ENCODE measurements at places on chromosomes 7 and 10.

DNA sequence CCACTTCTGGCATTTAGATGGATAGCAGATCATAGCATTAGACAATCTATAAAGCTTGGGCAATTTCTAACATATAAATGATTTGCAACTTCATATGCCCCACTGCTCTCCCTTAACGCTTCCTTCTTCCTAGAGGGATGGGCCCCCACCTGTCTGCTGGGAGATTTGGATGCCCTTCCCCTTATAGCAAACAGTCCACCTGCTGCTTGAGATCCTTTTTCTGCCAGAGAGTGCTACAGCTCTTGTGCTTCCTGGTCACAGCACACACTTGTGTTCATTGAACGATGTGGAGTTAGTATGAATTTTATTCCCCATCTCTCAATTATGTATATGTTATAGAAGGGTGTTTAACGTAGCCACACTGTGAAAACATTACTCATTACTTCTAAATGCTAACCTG lies 10.4 kb upstream of the PCGF5 start:
- no peak for DNase-seq

DNA sequence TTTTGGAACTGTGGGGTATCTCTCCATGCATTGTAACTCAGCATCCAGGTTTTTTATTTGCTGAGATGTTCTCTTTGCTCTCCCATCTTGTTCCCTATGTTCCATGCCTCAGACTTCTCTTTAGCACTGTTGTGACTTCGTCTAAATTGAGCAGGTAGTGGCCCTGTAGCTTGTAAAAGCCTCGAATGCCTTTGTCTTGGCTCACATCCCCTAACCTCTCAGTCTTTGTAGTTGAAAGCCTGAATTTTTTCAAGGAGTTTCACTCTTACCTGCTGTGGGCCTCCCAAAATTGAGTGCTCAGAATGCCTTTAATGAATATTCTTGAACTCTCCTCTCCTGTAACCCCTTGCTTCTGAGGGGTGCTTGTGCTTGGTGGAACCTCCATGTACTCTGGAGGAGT lies 1137.3 kb downstream of the REEP3 start:
- DNase-seq = no peak

- DNase-seq = no peak
These were observed 7.1 kb upstream of the ZMIZ1 start for GRCh38 chr10:79061441-79062315.

DNA sequence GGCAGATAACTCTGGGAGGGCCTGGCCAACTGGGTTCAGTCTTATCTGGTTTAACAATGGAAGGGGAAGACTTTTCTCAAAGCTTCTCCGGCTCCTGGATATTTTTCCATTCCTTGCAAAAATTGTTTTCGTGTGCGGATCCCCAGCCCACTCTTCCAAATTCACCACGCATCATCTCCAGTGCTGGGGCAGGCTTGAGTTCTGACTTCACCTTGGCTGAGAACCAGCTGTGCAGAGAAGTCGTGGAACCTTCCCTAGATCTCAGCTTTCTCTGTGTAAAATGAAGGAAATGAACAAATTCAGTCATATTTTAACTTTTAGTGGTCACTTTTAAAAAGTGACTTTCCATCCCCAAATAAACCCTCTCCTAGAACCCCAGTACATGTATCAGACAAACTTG lies 297.0 kb downstream of the TCF7L2 start:
- no peak for DNase-seq

GRCh38 chr10:86609920-86610319 lies 44.4 kb upstream of the OPN4 start:
- no peak for DNase-seq

GRCh38 chr10:118874171-118874570 lies 119.4 kb upstream of the CACUL1 start:
- DNase-seq = no peak

DNA sequence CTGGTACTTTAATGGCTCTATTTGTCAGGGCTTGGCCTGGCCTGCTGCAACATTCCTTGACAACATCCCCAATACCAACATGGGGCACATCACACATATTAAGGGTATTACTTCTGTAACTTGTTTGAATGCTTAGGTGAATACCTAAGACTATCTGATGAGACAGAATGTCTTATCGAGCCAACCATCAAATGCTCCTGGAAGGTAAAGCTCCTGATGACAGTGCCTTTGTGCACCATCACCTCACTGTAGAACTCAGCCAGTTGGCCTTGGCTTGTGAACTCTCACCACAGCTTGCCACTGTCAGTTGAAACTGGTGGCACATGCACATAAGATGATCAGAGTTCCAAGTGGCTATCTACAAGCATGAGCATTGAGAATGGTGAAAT lies 3.7 kb upstream of the MYO1G start:
- DNase-seq = peak; percentile 21

- no peak for DNase-seq
These were observed 203.7 kb downstream of the ARHGAP21 start for GRCh38 chr10:24519950-24520349.

DNA sequence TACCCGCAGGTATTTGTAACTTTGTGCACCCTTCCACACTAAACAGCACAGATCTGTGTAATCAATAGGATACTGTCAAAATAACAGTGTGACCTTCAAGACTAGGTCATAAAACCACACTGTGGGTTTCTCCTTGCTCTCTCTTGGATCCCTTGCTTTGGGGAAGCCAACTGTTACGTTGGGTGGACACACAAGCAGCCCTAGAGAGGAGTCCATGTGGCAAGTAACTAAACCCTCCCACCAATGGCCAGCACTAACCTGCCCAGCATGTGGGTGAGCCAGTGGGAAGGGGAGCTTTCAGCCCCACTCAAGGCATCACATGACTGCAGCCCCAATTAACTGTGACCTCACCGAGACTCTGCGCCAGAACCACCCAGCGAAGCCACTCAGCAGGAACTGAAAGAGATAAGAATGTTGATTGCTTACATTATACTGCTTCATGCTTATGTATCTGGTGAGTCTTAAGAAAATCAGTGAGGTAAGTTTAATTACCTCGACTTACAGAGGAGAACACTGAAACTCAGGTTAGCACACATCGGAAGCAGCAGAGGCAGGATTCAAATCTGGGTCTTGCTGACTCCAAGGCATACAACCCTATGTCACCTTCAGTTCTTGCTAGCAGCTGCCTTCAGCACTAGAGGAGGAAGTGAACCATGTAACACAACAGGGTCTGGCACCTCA lies 9.4 kb upstream of the ZC3HAV1 start:
- DNase-seq = peak; percentile 77

GRCh38 chr7:153902862-153903261 lies 149.3 kb upstream of the DPP6 start:
- no peak for DNase-seq

GRCh38 chr7:143391462-143392404 lies 10.6 kb downstream of the ZYX start:
- no peak for DNase-seq

DNA sequence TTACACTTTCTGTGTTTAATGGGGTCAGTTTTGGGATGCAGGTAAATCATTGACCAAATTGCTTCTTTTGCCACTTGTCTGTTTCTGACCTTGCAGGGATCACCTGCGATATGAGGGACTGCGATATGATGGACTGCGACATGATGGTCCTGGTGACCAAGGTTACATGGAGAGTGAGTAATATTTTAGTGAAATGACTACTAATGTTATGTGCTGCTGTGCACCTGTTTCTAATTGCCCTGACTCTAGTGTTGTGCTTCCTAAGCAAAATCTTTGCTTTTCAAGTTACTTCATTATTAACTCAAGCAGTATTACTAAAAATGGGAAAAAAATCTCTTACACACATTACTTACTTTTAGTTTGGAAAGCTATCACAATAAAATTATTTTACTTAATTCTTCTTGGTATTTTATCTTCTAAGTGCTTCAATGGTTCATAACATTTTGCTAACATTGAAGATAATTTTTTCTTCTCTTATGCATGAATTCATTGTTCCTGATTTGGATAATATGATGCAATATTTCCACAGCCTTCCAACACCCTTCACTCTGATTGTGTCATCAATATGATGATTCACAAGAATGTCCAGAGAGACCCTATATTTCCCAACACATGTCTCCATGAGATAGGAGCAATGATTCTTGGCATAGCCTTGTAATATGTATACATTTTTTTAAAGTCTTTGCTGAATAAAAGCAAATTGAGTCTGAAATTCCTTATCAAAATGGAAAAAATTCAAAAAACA lies 306.2 kb upstream of the AKR1E2 start:
- DNase-seq = peak; percentile 35

DNA sequence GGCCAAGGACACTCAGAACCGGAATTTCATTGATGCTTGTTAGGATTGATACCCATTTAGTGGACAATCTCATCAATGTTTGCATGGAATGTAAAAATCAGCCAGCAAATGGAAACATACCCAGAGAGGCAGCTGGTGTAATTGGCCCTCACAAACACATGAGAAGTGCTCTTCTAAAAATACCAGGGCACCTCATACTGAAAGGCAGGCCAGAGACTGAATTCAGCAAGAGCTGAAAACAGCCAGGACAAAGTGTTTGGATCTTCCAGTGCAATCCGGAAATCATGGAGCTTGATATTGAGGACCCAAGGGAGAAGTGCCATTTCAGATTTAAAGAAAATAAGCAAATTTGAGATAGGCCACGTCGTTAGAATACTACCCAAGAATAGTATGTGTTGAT lies 498.6 kb downstream of the GALNT17 start:
- DNase-seq = no peak

- no peak for DNase-seq
These were observed 144.3 kb upstream of the ZMIZ1 start for GRCh38 chr10:78924319-78925003.

GRCh38 chr10:6743291-6743849 lies 163.3 kb upstream of the PRKCQ start:
- no peak for DNase-seq

DNA sequence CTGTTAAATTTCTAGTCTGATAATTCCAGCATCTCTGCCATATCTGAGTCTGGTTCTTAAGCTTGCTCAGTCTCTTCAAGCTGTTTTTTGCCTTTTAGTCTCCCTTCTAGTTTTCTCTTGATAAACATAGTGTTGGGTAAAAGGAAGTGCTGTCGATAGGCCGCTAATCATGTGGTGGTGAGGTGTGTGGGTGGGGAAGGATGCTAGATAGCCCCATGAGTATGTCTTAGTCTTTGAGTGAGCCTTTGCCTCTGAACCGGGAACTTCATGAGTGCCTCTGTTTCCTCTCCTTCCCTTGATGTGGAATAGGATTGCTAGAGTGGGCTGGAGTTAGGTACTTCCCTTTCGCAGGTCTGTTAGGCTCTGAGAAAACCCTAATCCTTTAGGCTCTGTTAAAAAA lies 441.8 kb downstream of the INHBA start:
- no peak for DNase-seq

DNA sequence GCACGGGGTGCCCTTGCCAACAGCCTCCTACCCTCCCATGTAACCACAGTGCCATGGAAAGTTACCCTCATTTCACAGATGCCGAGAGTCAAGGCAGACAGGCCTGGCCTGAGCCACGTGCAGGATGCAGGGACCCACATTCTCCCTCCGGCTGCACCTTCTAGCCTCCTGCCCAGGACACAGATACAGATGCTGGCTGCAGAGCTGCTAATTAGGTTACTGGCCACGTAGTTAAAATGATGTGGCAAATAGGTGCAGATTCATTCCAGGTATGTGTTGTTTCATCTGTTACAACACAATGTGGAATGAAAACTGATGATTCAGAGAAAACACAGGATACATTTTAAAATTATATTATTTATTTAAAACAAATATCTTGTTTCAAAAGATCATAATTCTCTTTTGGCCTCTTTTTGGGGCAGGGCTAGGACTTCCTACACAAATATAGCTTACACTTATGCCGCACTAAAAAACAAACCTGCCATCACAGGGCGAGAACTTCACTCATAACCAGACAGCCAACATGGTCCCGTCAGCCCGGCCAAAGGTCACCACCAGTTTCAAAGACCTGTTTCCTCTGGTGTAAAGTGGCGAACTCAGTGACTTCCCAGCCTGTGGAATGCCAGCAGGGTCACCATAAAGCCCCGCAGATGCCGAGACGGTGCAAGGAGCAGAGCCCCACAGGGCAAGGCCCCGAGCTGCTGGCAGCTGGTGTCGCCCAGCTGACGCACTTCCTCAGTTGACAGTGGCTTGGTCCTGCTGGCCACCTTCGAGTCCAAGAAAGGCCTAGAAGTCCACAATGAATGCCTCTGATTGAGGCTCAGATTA lies 83.5 kb downstream of the TNS3 start:
- no peak for DNase-seq

- DNase-seq = no peak
These were observed 272.3 kb downstream of the ELFN1 start for GRCh38 chr7:1942243-1942940.

DNA sequence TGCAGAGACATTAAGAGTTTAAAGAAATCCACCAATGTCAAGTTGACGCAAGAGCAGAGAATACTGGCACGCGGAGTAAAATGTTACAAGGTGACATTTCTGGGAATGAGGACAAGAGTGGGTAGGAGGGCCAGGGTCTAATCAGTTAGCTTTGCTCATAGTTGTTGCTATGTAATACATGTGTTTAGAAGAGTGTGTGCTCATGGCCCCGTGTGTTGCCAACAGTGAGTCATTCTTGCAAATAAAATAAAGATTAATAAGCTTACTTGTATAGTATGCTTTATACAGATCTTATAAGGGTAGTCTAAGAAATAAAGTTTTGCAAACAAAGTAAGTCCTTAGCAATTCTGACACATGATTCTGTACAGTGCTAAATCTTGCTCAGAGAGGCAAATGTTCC lies 64.5 kb downstream of the DNMBP start:
- no peak for DNase-seq

DNA sequence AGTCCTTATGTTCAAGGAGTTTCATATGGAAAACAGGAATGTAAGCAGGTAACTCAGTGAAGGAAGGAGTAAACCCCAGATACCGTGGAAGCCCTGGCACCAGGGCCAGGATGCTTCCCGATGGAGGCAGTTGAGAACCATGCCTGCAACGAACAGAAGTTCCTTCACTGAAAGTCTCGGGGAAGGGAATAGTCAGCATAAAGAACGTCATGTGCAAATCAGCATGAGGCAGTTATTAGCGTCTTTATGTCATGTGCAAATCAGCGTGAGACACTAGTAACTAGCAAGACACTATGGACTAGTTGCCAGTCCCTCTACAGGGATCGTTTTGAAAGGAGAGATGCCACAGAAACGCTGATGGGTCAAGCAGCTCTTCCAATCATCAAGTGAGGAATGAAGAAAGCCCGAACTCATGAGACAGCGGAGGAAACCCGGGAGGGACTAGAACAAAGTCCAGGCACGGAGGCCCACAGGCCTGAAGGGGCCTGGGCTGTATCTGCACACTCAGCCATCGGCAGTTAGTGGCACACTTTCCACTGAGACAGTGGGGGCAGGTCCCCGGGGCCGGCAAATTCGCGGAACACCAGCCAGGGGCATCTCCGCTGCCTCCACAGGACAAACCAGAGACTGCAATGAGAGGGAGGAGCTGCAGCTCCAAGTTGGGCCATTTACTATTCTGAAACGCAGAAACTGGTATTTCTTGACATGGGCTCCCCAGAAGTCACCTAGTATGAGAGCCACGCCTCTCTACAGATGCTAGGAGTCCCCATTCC lies 109.6 kb downstream of the SFMBT2 start:
- DNase-seq = no peak

GRCh38 chr7:140494867-140495266 lies 15.6 kb upstream of the MKRN1 start:
- no peak for DNase-seq
